ENCODE measurements at places on chromosomes 1 and 21.

- no peak for DNase-seq
These were observed 63.2 kb downstream of the PLEKHA6 start for GRCh38 chr1:204296431-204296988.

GRCh38 chr1:25645637-25646400, 29.2 kb downstream of the MAN1C1 start:
- no peak for DNase-seq

DNA sequence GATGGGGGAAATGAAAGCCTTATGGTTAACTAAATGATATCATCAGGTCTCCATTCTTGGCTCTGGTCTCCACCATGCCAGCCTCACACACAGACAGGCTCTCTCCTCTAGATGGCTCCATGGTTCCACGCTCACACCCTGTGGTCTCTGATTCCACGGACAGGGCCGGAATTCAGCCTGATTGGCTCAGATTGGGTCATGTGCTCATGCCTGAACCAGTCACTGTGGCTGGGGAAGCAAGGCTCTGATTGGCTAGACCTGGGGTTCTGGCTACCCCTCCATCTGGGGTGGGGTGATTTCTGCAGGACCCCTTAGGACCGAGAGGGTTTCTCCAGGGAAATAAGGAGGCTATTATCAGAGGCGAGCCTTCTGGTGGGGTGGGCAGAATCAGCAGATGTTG, 277.0 kb downstream of the PTPRU start:
- no peak for DNase-seq

DNA sequence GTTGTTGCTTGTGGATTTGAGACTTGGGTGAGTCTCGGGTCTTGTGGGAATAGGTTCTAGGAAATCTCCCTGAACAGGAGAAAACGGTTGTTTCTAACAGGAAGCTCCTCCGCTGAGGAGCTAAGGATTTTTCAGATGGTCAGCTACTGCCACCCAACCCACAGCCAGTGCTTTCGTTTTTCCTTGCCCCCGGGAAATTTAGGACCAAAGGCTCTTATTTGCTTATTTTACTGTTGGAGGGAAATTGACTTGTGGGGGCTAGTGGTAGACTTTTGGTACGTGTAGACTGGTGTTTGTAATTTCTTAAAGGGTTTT, 792 bp downstream of the SNX7 start:
- DNase-seq = no peak

GRCh38 chr1:72281637-72282270, 585 bp downstream of the NEGR1 start:
- DNase-seq = no peak

DNA sequence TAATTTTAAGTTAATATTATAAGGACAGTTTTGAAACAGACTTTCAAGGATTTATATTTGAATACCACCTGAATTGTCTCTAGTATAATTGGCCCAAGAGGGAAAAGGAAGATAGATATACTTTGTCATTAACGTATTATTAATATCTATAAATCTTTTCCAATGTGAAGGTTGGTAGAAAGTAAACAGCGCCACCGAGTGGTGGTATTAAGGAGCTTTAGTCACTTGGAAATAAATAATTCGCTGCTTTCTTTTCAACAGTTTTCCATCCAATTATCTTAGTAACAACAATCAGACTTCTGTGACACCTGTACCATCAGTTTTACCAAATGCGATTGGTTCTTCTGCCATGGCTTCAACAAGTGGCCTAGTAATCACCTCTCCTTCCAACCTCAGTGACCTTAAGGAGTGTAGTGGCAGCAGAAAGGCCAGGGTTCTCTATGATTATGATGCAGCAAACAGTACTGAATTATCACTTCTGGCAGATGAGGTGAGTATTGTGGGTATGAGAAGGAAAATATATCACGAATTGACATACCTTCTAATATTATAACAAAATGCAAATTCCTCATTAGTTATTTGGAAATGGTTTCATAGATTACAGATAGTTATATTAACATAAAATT, 37.7 kb downstream of the SH3GLB1 start:
- DNase-seq = peak; percentile 15
